GM04504 (cell line): ENCODE measurements at places on chromosomes 5 and 9.

- DNase-seq: no peak
Observed at GRCh38 chr9:10062629-10063395, 550.0 kb downstream of the PTPRD start.

GRCh38 chr9:36993933-36994764, 39.9 kb downstream of the PAX5 start:
- DNase-seq: no peak

- no peak for DNase-seq
Observed at GRCh38 chr5:173859408-173860159, 28.6 kb upstream of the CPEB4 start.

- DNase-seq: peak; percentile 38
Observed at GRCh38 chr5:139745800-139746690, 49.6 kb upstream of the PSD2 start.

GRCh38 chr5:159774476-159775031, 141.7 kb upstream of the ADRA1B start:
- DNase-seq: no peak

DNA sequence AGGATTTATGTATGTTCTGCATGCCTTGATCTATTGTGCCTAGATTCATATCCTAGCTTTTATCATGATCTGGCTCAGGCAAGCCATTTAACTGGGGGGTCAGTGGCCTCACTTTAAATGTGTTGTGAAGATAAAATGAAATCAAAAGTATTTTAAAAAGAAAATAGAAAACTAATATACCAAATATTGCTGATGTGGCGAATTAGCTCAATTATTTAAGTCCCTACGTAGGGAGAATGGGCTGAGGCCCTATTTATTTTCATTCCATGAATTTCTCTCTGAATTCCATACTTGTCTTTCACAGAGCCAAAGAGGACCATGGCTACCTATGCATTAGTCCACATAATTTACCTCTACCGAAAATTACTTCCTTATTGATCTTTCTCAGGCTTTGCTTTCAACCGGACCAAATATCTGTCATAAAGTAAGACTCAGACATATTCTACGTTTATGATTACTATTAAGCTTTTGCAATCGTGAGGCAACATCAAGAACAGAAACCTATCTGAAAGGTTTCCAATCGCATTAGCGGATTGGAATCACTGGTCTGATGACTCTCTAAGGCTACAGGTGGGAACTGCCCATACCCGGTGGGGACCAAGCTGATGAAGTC, 1.7 kb downstream of the MBLAC2 start:
- DNase-seq: no peak

DNA sequence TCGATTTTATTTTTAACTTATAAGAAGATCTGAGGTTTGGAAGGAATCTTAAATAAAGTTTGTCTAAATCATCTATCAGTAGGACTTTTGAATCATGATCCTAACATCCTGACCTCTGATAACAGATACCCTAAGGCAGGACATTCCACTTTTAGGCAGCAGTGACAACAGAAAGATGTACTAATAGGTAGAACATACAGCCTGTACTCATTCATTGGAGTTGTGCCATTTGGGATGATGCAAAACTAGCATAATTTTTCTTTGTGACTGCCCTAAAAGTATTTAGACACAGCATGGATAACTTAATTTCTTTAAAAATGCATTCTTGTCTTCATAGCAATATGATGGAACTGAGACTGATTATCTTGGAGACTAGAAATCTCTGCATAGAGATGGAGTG, 39.7 kb downstream of the CDC42SE2 start:
- DNase-seq: peak; percentile 59

GRCh38 chr9:69637817-69638200, 34.4 kb downstream of the APBA1 start:
- peak; percentile 43 for DNase-seq

DNA sequence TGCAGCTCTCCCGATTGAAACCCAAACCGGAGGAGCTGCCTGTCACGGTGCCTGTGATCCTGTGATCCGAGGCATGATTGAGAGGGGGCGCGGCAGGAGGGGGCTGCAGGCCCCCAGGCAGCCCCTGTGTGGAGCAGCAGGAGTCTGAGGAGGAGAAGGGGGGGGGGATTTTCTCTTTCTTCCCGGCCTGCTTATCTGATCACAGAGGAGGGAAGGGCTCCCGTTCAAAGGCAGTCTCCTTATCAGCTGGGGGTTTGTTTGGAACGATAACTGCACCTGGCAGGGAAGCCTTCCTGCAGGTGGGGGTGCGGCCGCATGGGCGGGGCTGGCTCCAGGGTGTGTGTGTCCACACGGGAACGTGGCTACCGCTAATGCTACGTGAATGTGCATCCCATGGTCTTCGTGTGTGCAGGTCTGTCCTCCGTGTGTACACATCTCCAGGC, 38.4 kb downstream of the LMX1B start:
- no peak for DNase-seq

- DNase-seq: no peak
Observed at GRCh38 chr5:31866166-31866565, 227.2 kb downstream of the PDZD2 start.

- DNase-seq: no peak
Observed at GRCh38 chr9:135583688-135584011, 22.1 kb downstream of the PAEP start.

- no peak for DNase-seq
Observed at GRCh38 chr9:124778575-124779367, 1.8 kb downstream of the OLFML2A start.

- no peak for DNase-seq
Observed at GRCh38 chr5:87302061-87302460, 34.4 kb downstream of the RASA1 start.

DNA sequence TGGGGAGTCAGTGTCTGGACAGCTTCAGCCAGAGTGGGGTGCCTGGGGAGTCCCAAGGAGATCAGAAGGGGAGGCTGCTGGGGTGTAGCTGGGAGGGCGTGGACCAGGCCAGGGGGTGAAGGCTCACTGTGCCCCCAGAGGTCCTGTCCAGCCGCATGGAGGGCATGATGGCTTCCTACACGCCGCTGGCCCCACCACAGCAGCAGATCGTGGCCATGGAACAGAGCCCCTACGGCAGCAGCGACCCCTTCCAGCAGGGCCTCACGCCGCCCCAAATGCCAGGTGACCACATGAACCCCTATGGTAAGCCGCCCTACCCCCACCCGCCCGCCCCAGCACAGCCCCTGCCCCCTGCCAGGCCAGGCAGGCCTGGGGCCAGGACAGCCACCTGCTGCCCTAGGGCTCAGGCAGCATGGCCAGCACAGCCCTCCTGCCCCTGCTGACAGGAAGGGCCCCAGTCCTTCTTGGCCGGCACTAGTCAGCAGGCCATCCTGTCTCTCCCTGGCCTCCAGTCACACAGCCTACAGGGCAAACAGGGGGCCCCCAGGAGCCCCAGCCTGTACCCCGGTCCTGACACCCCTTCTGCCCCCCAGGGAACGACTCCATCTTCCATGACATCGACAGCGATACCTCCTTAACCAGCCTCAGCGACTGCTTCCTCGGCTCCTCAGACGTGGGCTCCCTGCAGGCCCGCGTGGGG, 82.1 kb downstream of the LMX1B start:
- no peak for DNase-seq

DNA sequence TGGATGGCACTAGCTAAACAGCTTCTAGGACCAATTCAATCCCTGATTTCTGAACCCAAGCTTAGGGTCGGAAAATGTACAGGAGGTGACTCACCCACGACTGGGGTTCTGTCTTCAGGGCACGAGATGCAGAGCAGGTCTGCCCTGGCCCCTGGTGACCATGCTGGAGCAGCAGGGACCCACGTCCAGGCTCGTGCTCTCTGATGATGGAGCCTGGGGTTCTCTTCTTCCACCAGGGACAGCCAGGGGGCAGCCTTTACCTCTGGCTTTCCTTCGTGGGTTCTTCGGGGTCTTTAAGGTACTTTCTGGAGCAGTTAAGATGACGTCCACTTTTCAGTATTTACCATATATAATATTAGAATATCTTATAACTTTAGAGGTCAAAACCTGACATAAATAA, 2.1 kb downstream of the CFAP77 start:
- DNase-seq: no peak

- no peak for DNase-seq
Observed at GRCh38 chr5:68226546-68227073, 11.1 kb downstream of the PIK3R1 start.

- no peak for DNase-seq
Observed at GRCh38 chr5:169649486-169649885, 12.4 kb downstream of the DOCK2 start.

DNA sequence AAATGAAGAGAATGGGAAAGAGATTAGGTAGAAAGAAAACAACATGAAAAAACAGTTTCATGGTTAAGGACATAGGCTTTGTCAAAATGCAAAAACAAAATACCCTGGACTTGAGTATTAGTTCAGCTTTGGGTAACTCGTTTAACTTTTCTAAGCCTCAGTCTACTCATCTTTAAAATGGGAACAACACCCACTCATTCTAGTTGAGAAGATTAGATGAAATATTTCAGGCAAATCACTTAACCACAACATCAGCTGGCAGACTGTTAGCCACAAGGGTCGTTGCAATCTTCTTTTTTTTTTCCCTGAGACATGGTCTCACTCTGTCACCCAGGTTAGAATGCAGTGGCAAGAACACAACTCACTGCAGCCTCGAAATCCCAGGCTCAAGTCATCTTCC, 185.6 kb downstream of the DCP2 start:
- no peak for DNase-seq

DNA sequence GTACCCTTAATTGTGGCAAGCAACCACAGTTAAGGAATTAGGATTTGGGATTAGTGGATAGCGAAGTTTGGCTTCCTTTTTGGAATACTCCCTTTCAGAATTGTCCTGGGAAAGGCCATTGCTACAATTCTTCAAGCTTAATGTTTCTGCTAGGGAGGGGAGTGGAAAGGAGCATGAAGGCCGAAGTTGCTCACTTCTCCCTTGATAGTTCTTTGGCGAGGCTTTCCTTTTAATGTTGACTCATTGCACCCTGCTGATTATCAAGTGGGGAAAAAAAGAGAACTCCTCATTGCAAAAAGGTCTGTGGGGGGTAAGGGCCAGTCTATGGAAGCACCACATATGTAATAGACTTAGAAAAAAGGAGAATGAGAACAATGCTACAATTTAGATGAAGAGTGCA, 30.7 kb downstream of the GRIN3A start:
- DNase-seq: no peak

- DNase-seq: no peak
Observed at GRCh38 chr5:80479713-80480112, 8.2 kb upstream of the FAM151B start.

DNA sequence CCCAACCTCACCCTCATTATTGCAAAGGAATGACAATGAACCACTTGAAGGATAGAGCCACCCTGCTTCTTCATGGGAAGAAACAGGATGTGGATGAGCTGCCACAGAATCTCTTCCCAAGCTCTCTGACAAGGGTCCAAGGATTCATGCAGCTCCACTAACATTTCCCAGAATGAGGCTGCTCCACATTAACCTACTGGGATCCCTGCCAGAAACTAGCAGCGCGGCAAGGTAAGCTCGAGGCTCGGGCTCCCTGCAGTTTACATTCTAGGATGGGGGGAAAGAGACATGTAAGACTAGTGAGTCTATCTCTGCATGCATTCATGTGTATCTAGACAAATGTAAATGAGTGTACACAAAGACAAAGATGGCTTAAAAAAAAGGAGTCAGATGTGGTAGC, 12.1 kb downstream of the DCAF12 start:
- no peak for DNase-seq

GRCh38 chr5:175257128-175257846, 186.7 kb downstream of the DRD1 start:
- no peak for DNase-seq

DNA sequence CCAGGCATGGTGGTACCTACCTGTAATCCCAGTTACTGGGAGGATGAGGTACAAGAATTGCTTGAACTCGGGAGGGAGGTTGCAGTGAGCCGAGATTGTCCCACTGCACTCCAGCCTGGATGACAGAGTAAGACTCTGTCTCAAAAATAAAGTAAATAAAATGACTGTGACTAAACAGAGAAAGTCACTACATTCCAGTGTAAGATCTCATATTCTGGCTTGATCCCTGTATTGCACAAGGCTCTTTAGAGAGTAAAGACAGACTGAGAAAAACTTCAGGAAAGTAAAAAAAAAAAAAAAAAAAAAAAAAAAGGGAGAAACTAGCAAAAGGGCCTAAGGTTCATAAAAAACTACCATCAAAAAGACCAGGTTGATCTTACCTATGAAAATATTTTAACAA, 106.6 kb upstream of the PJA2 start:
- peak; percentile 19 for DNase-seq

DNA sequence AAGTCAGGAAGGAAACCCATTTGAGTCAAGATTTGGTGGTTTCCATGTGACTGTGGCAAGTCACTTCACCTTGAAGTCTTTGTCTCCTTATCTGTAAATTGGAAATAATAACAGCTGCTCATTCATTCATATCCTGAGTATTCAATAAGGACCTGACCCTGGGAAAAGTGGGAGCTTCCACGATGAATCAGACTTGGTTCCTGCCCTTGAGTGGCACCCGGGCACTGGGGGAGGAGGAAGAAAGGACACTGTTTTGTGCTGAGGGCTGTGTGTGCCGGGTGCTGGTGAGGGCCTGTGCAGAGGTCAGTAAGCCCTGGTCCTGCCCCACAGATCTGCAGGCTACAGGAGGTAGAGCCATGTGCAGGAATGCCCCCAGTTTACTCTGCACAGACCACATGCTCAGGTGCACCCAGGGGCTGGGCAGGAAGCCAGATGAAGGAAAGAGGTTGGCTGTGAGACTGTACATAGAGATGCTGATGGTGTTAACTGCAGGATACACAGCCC, 6.8 kb downstream of the NDST1 start:
- DNase-seq: no peak
